ENCODE measurements at places on chromosomes 6 and 20. TPM values are rescaled to one million over a fixed set of nuclear protein-coding genes. Genes with fewer than 3 reads are reported as not detected.
A peak's percentile ranks its signal among the peaks of the same experiment; 100 is the strongest.

- no peak for DNase-seq
Observed at GRCh38 chr6:107642861-107643328, 153.0 kb downstream of the SOBP start.

- no peak for DNase-seq
Observed at GRCh38 chr6:99236010-99236409, 113.5 kb downstream of the FAXC start.

GRCh38 chr6:131381052-131381708 lies 191.8 kb upstream of the ARG1 start:
- DNase-seq = no peak

GRCh38 chr6:36912586-36912985 lies 26.8 kb downstream of the C6orf89 start:
- peak; percentile 87 for DNase-seq

DNA sequence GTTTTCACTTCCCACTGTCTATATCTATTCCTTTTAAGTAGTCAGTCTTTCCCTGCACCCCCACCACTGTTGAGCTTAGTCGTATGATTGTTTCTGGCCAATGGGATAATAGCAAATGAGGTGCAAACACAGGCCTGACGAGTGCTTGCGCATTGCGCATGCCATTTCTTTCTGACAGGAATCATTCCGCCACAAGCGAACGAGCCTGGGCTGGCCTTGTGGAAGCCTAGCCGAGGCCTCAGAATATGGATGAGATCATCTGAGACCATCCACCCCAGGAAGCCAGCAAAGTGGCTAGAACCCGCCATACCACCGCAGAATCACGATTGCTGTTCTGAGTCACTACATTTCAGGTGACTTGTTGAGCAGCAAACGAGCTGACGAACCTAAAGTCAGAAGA lies 52.2 kb upstream of the PRL start:
- no peak for DNase-seq

DNA sequence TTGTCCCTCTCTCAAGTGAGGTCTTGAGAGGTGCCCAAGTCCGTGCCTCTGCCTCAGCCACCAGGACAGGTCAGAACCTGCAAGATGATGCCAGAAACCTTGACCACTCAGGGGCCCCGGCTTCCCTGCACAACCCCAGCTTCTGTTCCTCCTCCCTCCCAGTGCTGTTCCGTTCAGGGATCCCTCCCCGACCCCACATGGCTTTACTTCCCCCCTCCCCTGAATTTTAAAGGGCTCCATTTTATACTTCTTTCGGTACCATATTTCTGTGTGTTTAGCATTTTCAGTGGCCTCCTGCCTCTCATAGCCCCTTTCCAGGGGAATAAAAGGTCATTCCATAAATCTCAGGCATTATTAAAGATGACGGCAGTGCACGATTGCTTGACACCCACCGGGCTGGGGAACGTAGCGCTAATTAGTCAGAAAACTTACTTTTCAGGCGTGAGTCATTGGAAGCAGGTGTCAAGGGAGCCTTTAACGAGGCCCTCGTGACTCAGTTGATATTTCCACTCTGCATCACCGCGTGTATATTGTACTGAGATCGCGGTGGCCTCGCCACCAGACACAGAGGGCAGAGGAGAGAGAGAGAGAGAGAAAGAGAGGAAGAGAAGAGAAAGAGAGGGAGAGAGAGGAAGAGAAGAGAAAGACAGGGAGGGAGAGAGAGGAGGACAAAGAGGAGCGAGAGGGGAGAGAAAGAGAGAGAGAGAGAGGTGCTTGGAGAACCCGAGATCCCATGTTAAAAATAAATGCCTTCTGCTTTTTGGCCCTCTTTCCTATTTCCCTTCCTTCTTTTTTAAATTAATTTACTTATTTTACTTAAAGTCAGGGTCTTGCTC lies 21.3 kb downstream of the KCNG1 start:
- DNase-seq = peak; percentile 32

GRCh38 chr20:22680031-22680740 lies 95.8 kb upstream of the FOXA2 start:
- no peak for DNase-seq

DNA sequence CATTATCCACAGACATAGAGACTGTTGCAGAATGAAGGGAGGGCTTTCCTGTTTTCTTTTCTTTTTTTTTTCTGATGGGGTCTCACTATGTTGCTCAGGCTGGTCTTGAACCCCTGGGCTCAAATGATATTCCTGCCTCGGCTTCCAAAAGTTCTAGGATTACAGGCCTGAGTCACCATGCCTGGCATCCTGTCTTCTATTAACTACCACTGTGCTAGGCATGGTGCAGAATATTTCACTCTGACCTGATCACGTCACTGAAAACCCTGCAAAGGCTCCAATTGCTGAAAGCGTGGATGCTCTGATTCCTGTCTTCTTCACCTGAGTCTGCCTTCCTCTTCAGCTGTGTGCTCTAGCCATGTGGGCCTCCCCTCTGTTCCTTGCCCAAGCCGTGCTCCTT lies 8.5 kb upstream of the DNMT3B start:
- no peak for DNase-seq

DNA sequence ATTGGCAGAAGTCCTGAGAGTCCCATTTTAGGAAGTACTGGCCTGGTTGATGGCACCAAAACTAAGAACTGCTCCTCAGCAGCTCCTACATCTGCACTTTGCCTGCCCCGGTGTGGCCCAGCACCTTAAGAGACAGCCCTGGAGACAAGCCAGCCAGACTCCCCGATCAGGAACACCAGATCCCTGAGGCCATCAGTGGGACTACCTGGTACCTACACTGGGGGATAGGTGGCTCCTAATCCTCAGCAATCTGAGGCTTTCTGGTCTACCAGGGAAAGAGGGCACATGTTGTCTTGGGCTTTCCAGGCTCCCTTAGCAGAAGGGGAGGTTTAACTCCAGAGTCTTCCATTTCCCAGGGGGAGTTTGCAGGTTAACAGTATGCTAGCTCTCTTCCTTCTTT lies at the start of gene WFDC6:
WFDC6 (minus strand) TSS at position 101 of the 400 bp plus-strand sequence; CDS start at position 26, 75 bp downstream.
- no peak for DNase-seq

GRCh38 chr6:165636402-165637048 lies 26.5 kb downstream of the PDE10A start:
- peak; percentile 36 for DNase-seq

- DNase-seq = no peak
Observed at GRCh38 chr6:69542494-69542893, 254.3 kb downstream of the LMBRD1 start.

DNA sequence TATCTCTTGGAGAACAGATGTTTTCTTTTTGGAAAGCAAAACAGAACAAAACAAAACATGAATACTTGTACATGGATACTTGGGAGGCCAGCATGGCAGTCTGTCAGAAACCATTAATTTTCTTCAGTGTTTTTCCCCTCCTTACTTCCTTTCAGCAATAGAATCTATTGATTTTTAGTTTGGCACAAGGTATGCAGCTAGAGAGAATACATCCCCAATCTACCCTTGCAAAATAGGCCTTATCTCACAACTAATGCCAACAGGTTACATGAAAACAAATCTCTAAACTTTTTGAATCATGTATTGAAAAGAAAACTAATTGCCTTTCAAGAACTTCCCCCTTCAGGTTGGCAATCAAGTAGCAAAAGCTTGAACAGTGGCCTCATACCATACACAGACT lies 2.8 kb downstream of the PGK2 start:
- DNase-seq = no peak

DNA sequence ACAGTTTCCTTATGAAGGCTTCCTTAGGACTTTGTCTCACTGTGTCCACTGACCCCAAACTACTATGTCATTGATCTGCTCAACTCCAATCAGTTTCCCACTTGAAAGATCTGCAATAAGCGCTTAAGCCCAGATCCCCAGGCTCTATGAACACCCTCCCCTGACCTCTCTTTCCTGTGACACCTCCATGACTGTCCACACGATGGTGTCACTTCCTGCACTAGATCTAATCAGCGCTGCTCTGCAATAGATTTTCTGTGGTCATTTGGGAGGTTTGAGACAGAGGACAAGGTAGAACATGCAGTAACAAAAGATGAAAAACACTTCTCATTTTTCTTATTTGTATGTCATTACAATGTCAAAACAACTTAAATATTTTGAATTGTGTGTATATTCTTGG lies 304.6 kb upstream of the AGPAT4 start:
- DNase-seq = no peak

GRCh38 chr20:51926670-51927305 lies 124.5 kb upstream of the SALL4 start:
- DNase-seq = peak; percentile 74

DNA sequence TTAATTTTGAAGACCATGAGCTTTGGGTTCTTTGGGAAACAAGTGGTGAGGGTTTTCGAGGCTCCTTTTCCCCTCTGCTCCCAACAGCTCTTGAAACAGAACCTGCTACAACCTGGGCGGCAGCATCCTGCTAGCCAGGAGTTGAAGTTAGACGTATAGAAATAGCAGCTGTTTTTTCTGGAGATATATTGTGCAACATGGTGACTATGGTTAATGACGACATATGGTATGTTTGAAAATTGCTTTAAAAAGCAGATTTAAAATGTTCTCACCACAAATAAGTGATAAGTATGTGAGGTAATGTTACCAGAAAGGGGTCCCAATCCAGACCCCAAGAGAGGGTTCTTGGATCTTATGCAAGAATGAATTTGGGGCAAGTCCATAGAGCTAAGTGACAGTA lies 138.9 kb downstream of the PDE7B start:
- no peak for DNase-seq

- DNase-seq = no peak
Observed at GRCh38 chr20:53408691-53409446, 184.8 kb downstream of the ZNF217 start.

DNA sequence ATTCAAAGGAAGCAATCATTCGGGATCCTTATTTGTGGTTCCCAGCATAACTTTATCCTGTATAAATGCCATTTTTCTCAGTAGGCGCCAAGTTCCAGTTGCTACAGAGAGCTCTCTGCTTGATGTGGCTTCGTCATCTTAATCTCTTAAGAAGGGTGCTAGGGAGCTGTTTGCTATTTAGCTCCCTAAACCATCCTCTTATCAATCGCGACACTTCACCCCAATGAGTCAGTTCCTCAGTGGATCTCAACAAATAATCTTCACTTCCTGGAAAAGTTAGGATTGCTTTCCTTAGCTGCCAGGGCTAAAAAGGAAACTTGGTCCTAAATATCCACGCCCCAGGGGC lies 1.3 kb upstream of the NKAIN2 start:
- DNase-seq = no peak

Gene BTN1A1
- not detected for total RNA-seq

Gene GNMT
- 0.24 TPM for total RNA-seq

Gene CDH4
- total RNA-seq = 5.5 TPM

Gene EFCAB8
- not detected for total RNA-seq

Gene DACT2
- not detected for total RNA-seq

Gene TAF4
- 5.1 TPM for total RNA-seq

Gene KCNG1
- 6.2 TPM for total RNA-seq

Gene CPNE1
- 194 TPM for total RNA-seq

Gene RBCK1
- total RNA-seq = 101 TPM

Gene UBE2C
- 210 TPM for total RNA-seq
